Stimulated activated naive B cell treated with anti-CD40 and anti-IgM and Interleukin-4, amounts not matched to agents 10 μg/mL and 1 μg/mL and 100 μg/mL, for 72 hours (primary cell): ENCODE measurements at places on chromosomes 12 and 14.

DNA sequence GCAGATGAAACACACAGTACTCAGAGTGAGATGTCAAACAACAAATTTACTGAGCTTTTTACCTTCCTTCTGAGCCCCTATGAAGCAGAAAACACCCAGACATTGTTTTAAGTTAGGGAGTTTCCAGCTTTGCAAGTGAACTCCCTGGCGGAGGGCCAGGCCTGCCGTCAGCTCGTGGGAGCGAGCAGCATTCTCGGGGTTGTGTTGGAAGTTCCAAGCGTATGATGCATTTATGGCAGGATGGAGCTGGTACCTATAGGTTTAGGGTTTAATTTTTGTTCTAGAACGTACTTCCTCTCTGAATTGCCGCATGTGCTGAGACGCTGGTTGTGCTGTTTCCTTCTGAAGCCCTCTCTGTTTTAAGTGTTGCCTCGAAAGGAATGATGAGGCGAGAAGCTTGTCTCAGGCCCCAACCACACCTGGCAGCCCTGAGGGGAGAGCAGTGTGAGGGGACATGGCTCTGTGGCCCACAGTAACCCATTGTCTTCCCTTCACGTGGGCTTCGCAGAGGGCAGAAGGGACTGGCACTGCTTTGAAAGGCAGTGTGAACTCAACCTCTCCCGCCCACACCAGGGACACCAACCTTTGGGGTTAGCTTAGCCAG lies 76.6 kb downstream of the SSPN start:
- no peak for DNase-seq

GRCh38 chr14:35399083-35399937 lies 5.2 kb downstream of the NFKBIA start:
- no peak for DNase-seq

GRCh38 chr12:104671409-104672095 lies 214.8 kb downstream of the CHST11 start:
- DNase-seq = peak; percentile 76

- no peak for DNase-seq
Observed at GRCh38 chr14:57652769-57653168, 159.1 kb upstream of the CCDC198 start.

- DNase-seq = no peak
Observed at GRCh38 chr14:76473481-76474263, 97.7 kb downstream of the ESRRB start.

DNA sequence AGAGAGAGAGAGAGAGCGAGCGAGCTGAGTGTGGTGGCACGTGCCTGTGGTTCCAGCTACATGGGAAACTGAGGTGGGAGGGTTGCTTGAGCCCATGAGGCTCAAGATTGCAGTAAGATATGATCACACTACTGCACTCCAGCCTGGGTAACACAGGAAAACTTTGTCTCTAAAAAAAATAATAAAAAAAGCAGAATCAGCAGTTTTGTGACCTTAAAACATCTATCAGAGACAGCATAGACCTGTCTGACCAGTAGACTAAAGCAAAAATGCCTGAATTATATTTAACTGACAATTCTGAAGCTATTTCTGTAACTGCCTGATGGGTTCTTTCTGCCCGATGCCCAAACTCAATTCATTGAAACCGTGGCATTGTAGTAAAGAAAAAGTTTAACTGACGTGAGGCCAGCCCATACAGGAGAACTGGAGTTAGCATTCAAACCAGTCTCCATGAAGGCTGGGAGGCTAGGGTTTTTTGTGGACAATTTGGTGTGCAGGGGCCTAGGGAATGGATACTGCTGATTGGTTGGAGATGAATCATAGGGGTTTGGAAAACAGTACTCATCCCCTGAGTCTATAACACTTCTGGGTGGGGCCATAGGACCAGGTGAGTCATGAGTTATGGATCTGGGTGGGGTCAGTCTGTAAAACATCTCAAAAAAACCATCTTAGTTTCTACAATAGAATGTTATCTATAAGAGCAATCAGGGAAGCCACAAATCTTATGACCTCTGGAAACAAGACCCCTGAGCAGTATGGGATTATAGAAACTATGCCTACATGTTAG lies 8.0 kb upstream of the RASSF8 start:
- no peak for DNase-seq

DNA sequence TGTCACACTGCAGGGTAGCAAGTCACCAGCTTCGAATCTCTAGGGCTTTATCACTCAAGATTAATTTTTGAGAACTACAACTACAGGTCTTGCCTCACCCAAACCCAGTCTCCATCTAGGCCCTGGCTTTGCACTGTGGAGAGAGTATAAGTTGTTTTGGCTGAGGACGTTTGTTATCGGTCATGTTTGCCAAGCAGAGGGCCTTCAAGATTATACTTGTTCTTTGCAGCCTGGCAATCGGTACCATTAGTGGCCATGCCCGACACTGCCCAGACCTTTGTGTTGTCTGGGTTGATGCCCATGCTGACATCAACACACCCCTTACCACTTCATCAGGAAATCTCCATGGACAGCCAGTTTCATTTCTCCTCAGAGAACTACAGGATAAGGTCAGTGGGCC lies 25.7 kb downstream of the ARG2 start:
- DNase-seq = no peak

DNA sequence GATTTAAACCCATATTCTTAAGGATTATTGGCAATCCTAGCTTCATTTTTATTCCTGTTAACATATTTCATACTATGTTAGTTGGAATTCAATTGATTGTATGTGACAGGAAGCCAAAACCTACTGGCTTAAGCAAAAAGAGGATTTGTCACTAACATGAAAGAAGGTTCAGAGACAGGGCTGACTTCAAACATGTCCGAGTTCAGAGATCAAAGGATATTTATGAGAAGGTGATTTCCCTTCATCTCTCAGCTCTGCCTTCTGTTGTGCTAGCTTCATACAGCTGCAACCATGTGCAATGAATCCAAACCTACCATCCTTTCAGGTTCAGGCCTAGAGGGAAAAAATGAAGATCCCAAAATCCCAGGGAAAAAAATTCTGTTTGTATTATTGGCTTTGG lies 349.7 kb downstream of the ATP23 start:
- DNase-seq = no peak
